ENCODE measurements at places on chromosomes 7 and 10.
A peak's percentile ranks its signal among the peaks of the same experiment; 100 is the strongest.

GRCh38 chr7:23161482-23161881 is 20.4 kb upstream of the NUP42 start:
- no peak for DNase-seq

DNA sequence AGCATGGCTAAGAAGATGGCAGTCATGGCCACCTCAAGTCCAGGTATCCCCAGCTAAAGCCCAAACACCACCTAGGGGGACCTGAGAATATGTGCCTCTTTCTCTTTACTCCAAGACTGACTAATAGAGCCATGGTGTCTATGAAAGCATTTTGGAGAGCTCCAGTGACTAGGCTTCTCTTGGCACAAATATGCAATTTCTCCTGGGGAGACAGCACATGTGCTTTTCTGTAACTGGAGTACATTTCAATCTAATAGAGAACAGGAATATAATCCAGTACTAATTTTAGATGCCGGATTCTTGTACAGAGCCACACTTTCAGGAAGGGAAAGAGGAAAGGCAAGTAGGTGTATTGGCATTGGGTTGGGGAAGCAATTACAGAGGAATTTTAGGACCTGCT is 260.1 kb downstream of the BMPER start:
- no peak for DNase-seq

DNA sequence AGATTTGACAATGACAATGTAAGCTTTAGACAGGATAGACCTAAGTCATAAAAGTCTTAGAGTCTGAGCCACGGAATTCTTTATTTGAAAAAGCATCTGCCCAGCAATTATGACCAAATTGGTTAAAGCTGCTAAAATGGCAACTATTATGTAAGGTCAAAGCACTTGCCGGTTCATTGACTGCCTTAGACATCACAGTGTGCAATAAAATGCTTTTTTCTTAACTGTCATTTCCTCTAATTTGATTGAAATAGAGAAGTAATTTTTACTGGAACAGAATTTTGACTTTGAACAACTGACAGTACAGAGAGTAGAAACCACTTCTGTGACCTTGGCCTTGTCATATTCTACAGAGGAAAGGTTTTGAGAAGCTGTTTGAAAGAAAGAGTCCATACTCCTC is 142.9 kb downstream of the THSD7A start:
- DNase-seq: no peak

DNA sequence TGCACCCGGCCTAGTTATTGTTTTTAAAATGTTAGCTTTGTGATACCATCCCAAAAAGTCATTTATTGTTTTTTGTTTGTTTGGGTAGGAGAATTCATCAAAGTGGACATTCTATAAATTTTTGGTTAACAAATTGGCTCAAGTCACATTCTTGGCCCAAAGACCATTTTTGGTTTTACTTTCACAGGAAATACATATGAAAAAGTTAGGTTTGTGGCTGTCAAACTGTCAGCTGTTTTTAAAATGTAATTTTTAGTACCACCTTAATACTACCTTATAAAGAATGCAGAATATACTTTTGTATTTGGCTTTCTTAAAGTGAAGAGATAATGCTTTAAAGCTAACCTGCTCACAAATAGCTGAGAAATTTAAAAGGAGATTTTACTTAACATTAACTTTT is 25.1 kb downstream of the TMEM168 start:
- DNase-seq: no peak

DNA sequence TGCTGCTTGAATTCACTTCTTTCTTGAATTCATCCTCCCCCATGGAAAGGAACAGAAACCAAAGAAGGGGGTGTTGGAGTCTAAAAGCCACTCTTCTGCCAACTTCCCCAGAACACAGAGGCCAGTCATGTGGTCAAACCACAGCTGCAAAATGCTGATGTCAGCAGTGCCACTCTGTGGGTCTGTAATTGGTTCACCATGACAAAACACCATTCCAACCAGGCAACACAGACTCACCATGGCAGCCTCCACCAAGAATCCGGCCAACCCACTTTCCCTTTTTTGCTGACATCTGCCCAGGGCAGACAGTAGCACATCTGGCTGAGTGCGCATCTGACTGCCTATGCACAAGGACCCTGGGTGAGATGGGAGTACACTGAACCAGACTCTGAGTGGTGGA is 16.8 kb downstream of the OSBPL3 start:
- peak; percentile 52 for DNase-seq

GRCh38 chr10:69756279-69756678 is 45.4 kb upstream of the COL13A1 start:
- no peak for DNase-seq

DNA sequence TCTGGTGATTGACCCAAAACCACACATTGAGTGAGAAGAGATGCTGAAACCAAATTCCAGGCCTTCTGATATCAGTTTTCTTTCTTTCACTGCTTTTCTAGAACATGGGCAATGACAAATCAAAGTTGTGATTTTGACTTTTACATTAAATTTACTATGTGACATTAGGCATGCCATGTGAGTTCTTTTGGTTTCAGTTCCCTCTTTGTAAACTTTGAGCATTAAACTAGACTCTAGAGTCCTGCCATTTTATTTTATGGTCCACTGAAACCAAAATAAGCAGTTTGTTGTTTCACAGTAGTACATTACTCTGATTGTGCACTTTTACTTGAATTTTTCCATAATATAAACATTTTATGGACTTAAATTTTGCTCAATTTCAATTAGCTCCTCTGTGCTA is 381.1 kb upstream of the SEMA3D start:
- DNase-seq: no peak

GRCh38 chr10:101020427-101021075 is 10.4 kb downstream of the PDZD7 start:
- DNase-seq: no peak

DNA sequence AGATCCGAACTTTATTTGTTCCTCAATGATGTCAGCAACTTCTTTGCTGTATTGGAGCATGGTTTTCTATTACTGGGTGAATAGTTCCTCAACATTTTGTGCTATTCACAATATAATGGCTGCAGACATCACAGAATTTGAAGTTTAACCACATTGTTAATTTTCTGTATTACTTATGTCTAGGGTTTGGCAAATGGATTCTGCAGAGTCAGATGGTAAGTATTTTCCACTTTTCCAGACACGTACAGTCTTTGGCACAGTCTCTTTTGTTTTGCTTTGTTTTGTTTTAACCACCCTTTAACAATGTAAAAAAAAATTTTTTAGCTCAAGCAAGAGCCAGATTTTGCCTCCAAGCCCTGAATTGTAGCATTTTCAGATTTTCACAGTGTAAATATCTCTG is 36.8 kb upstream of the FOXK1 start:
- DNase-seq: no peak

- DNase-seq: no peak
These were observed 344.5 kb downstream of the PCLO start for GRCh38 chr7:82818171-82818570.

DNA sequence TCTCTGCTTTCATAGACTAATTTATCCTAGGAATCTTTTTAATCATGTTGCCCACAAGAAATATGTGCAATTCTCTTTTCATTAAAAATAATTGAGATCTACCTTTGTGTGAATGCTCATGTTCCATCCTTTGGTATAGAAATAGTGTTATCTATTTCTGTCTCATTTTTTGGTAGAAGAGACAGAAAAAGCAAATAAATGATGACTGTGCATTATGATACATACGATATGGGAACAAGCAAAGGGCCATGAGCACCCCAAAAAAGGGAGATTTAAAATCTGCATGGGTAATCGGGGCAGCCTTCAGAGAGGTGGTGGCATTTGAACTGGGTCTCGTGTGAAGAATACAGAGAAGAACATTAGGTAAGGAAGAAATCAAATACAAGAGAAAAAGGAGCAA is 1197.5 kb upstream of the AUTS2 start:
- no peak for DNase-seq

- no peak for DNase-seq
These were observed 240.7 kb upstream of the LRRN3 start for GRCh38 chr7:110850224-110850623.

GRCh38 chr7:17040716-17041115 is 158.9 kb upstream of the AGR3 start:
- DNase-seq: no peak

DNA sequence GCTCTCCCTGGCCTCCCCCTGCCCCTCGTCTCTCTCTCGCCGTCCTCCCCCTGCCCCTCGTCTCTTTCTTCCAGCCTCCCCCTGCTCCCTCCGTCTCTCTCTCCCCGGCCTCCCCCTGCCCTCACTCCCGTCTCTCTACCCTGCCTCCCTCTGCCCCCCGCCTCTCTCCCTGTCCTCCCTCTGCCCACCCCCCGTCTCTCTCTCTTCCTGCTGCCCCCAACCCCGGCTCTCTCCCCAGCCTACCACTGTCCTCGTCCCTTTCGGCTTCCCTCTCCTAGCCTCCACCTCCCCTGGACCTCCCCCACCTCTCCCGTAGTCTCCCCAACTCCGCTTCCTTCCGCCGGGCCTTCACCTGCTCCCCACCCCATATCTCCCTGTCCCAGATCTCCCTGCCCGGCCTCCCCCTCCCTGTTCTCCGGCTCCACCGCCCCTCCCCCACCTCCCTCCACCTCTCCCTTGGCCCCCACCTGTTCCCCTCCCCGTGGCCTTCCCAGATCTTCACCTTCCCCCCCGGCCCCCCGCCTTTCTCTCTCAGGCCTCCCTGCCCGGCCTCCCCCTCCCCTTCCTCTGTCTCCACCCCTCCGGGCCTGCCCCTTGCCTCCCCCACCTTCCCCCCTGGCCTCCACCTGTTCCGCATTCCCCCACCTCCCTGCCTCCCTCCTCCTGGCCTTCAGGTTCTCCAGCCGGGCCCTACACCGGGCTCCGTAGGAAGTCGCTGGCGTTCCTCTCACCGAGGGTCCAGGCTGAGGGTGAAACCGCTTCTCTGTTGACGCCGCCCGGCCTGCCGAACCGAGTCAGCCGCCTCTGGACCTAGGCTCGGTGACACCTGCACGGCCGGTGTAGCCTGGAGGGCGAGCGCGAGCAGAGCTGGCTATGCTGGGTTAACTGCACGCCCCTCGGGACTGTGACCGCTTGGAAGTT is 1.2 kb downstream of the GET4 start:
- peak; percentile 17 for DNase-seq

- no peak for DNase-seq
These were observed 1.8 kb upstream of the CHN2 start for GRCh38 chr7:29192811-29193210.

DNA sequence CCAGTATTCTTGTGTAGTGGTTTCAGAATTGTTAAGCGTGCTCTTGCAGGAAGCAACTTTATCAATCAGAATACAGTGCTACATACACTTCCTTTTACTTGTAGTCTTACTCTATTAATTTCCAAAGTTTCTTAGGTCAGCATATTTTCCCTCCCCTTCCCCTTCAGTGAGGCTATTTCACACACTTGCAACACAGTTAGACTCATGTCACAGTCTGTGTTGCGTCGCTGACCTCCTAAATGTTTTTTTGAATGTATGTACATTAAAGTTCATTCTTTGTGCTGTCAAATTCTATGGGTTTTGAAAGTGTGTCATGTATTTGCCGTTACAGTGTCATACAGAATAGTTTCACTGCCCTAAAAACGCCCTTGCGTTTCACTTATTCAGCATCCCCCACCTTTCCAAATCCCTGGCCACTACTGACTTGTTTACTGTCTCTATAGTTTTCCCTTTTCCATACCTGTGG is 5.4 kb upstream of the HKDC1 start:
- no peak for DNase-seq

- no peak for DNase-seq
These were observed 152.1 kb downstream of the LHFPL3 start for GRCh38 chr7:104480529-104480928.

DNA sequence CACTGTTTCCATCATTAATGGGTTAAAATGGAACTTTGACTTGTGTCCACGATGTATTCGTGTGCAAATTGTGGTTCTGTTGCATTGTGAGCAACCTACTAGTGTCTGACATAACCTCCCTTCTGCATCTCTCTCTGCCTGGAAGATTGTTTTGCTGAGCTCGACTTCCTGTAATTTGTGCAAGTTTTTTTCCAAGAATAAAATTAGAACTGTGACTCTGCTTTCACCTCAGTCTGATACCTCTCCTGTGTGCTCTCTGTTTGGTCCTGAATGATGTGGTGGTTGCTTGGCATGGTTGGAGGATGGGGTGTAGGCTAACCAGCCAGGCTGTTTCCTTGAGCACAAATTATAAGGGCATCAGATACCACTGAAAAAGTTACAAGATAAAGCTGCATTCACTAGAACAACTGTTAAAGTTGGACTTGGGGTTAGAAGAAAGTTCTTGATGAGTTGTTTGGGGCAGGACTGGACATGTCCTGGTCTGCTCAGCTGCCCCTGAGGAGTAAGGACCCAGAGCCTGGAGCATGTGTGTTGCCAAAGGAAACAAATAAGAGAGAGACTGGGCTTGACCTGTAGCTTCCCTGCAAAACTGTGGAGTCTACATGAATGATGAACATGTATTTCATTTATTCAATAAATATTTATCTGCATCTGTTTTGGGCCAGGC is 1.9 kb upstream of the VOPP1 start:
- peak; percentile 66 for DNase-seq

GRCh38 chr7:47371317-47371716 is 210.6 kb downstream of the TNS3 start:
- DNase-seq: no peak

DNA sequence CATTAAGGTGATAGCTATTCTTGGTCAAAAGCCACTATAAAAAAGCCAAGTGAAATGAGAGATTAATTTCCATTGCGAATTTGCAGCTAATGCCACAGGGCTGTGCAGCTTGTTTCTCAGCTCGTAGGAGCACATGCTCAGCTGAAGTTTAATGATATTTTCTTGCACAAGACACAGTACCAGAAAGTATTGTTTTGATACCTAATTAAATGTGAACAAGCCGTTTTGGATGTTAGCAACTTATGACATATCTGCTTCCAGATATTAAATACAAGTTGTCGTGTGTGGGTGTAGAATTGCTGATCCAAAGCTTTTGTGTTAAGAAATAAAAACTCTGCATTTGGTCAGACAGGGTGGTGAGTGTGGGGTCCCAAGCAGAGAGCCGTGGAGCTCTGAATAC is 47.2 kb downstream of the ADARB2 start:
- DNase-seq: no peak

DNA sequence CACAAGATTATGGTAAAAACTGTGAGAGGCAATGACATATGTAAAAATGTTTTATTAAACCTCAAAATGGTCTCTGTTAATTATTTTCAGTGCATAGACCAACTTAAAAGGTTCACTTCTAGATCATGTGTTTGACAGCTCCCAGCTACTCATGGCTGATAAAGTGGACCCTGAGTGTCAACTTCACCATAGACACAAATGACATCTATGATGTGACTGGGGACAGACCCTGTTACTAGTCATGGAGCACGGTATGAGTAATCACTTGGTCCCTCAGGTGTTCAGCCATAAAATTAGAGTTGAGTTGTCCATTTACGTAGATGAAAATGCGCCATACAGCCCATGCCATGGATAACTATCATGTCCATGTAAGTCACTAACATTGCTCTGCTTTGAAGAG is 199.8 kb downstream of the ZNF365 start:
- no peak for DNase-seq
